ENCODE measurements at places on chromosomes 5 and 9.

GRCh38 chr5:16082053-16082452 is 97.5 kb downstream of the MARCHF11 start:
- DNase-seq: no peak

DNA sequence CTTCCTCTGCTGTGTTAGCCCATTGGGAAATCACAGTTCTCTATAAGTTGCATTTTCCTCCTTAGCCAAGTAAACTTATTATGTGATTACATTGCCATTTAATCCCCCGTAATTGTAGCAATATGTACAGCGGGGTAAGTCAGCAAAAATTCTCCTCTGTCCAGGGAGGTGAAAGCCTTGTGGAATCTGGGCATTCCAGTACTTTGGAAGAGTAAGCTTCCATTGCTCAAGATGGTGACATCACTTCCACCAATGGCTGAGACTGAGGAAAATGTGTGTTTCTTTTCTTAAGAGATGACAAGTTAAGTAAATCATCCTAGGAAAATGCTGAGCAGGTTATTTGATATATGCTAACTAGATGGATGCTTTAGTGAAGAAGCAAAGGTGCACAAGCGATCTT is 436.7 kb downstream of the CETN3 start:
- DNase-seq: peak; percentile 39

DNA sequence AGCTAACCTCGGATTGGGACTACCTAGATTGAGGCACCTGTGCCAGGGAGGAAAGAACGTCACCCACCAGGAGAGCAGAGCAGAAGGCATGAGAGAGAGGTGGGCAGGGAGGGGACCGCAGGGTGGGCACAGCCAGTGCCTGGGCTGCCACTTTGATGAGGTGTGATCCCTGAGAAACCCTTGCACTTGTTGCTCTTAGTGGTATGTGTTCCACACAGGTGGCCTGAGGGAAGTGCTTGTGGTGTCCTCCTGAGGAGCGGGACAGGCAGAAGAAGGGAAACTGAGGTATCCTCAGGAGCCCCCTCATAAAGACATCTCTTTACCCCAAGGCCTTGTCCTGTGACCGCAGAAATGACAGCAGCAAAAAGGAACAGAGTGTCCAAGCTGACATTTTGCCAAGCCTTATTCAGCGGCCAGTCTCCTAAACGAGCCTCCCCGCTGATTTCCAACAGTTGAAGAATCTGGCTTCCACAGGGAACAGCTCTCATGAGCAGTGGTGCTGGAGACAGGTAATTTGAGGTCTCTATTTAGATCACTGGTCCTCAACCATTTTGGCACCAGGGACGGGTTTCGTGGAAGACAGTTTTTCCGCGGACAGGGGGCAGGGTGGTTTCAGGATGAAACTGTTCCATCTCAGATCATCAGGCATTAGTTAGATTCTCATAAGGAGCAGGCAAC is 82.4 kb downstream of the FOXD1 start:
- no peak for DNase-seq

GRCh38 chr5:176427971-176428370 is 11.6 kb upstream of the CLTB start:
- no peak for DNase-seq

DNA sequence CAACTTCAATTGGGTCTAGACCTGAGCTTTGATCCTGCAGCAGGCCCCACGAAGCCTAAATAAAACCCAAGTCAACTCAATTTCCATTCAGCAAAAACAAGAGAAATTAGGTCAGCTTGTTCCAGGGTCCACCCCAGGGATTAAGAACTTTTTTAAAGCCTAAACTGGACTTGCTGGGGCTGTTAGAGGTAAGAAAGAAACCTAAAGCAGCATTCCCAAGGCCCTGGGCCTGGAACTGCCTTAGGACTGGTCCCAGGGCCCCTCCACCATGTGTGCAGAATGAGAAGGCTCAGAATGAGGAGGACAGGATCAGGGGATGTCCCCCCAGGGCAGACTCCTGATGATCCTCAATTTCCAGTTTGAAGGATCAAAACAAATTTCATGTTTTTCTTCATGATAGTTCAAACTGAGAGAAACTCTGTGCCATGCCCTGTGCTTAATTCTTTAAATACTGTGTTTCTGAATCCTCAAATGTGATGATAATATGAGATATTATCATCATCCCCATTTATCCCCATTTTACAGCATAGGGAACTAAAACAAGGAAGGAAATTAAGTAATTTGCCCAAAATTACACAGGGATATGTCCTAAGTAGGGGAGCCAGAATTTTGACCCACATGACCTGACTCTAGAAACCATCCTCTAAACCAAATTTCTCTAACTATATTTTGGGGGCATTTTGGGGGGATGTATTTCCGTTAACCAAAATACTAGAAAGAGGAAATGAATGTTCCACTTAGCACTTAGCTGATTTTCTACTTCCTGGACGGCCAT is 64.5 kb downstream of the DENND1A start:
- DNase-seq: no peak

- DNase-seq: peak; percentile 13
Measured at GRCh38 chr5:39599721-39600431, 175.1 kb upstream of the DAB2 start.

DNA sequence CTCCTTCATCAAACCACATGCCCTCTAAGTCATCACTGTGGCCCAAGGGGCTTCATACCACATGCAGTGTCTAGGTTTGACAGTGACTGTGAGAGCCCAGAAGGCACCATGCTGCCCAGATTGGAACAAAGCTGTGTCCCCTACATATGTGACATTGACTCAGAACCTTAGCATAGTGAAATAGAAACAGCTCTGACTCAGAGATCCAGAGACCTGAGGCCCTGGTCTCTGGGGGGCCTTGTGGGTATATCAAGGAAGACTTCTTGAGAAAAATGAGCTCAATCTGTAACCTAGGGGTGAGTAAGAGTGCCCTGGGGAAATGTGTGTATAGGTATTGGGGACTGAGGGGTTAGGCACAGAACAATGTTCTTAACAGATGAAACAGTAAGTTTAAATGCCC is 7.1 kb upstream of the ENTREP1 start:
- no peak for DNase-seq

- no peak for DNase-seq
Measured at GRCh38 chr9:10112798-10113197, 500.0 kb downstream of the PTPRD start.

DNA sequence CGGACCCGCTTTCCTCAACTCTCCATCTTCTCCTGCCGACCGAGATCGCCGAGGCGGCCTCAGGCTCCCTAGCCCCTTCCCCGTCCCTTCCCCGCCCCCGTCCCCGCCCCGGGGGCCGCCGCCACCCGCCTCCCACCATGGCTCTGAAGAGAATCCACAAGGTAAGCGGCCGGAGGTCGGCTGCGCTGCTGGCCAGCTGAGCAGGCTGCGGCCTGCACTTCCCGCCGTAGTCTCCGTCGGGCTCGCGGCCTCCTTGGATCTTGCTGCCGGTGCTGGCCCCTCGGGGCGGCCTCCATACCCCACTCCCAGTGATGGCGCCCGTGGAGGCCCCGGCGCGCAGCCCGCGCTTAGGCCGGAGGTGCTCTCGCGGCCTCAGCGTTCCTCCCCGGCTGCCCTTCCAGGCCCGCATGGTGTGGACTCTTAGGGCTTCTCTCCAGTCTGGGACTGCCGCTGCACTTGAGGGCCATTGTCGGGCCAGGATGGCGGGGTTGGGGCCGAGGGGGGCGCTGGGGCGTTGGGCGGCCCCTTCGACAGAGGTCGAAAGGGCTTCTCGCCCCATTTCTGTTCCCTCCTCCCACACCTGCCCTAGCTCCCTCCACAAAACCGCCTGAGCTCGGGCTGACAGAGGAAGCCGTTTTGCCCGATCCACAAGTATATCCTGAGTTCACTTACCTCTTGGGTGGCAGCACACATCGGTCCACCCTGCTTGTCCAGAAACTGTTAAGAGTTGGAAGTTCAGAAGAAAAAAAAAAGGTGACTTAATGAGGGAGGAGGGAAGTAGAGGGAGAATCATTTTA is 714 bp downstream of the UBE2D2 start:
- DNase-seq: peak; percentile 45

DNA sequence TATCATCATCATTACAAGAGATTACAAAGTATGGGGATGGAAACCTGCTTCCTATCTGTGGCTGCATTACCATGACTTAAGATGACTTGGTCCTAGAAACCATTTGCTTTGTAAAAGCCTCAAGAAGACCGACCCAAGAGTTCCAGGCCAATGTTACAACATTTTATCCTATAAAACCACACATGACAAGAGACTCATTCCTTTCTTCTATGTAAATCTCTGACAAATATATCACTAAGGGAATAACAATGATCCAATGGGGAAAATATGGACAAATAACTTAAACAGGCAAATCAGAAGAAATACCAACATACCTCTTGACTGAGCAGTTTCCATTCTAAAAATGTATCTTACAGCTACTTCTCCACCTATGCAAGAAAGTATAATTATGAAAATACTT is 44.3 kb upstream of the VPS13A start:
- DNase-seq: no peak

- no peak for DNase-seq
Measured at GRCh38 chr9:21266733-21267484, 27.1 kb upstream of the IFNA14 start.

DNA sequence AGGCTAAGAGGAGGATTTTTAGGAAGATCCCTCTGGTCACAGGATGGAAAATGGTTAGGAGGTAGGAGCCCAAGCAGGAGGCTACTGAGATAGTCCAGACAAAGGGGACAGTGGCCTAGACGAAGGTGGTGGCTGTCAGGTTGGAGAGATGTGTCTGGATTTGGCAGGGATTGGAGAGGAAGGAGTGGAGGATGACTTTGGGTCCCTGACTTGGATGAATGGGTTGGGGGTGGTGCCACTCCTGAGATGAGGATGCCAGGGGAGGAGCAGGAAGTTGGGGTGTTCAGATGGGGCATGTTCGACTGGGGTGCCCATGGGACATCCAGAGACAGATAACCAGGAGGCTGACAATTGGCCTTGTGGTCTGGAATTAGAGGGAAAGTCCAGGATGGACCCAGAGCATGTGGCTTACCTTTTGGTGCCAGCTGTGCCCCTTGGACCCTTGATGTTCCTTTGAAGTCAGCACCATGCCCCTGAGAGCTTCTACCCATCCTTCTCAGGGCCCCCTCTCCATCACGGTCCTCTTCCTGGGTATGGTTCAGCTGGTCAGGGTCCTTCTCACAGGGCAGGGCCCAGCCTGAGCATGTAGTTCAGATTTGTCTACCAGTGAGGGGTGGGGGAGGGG is 15.1 kb upstream of the IGFBPL1 start:
- DNase-seq: no peak

DNA sequence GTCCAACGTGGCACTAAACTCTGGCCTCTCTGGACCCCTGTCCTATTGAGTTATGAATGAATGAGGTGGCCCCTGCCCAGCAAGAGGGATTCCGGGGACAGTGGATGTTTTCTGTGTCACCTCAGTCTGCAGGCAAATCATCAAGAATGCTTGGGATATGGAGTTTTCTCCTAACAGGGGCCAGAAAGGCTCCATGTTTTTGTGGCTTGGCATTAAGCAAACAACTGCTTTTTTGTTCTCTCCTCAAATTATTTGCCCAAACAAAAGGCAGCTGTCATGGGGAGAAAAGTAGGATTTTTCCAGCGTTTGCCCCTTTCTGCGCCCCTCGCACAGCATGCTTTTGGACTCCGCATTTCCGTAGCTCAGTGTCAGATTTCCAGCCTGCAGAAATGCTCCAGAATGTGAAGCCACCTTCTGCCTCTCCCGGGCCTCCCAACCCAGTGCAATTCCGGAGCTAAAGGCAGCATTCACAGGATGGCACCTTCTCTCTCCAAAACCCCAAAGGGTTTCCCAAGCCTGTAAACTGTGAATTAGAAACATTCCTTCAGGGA is 553.3 kb downstream of the CCDC171 start:
- peak; percentile 87 for DNase-seq

GRCh38 chr5:59137846-59138245 is 555.0 kb downstream of the RAB3C start:
- DNase-seq: no peak

- DNase-seq: no peak
Measured at GRCh38 chr5:154274828-154275185, 84.3 kb downstream of the GALNT10 start.

- no peak for DNase-seq
Measured at GRCh38 chr5:66529182-66529581, 67.0 kb upstream of the MAST4 start.

DNA sequence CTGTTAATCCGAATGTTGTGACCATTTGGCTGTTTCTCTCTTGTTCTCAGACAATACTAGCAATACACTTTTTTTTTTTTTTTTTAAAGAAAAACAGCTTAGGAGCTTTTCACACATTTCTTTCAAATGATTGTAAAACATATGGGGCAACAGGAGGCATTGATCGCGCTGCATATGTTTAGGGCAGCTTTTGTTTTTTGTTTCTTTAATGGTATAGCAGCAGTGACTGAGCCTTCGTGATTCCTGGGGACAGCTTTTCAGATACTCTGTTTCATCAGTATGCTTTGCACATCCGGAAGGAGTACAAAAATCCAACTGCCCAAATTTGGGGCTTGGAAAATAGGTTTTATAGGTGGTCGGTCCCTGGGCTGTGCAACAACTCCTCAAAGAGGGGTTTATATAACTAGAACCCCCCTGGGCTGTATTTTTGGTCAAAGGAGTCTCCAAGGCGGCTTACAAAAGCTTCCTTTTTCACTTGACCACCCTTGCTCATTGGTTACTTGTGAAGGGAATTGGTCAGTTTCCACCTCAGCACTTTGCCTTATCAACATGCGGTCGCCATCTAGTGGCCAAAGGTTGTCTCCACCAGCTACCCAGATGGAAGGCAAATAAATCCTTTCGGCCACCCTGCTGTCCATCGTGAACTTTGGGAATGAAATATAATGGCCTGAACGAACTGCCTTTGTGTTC is 91.8 kb downstream of the PDE6A start:
- peak; percentile 83 for DNase-seq

DNA sequence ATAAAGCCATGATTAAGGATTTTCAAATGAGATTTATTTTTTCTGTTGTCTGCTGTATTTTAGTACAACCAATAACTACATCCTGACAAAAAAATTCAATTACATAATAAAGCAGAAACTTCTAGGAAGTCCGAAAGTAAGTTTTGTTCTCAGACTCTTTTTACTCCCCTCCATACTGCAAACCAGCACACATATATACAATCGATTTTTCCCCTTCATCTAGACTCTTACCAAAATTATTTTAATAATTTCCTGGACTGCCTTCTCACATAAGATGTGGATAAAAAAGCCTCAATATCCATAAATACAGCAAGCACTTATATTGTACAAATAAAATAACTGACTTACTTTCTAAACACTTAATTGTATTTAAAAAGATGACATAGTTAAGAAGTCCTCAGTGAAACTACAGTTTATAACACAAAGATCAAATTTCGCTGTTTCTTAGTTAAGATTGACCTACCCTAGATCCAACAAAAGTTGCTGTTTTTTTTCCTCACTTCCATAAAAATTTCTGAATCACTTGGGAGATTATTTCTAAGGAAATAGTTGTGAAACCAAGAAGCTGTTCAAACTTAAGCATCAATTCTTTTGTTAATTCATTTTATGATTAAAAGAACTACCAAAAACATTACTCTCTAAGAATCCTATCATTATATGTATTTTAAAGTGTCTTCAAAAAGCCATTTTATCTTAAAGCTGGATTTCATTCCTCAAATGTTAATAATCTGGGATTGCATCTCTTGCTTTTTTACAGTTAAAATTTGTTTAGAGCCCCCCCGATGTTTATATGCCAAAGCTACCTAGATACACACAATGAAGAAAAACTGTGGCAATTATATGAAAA is 74.7 kb upstream of the IFNE start:
- no peak for DNase-seq

GRCh38 chr5:56294354-56294753 is 61.2 kb upstream of the ANKRD55 start:
- no peak for DNase-seq

GRCh38 chr9:126169736-126170135 is 156.9 kb upstream of the MVB12B start:
- DNase-seq: no peak

- DNase-seq: no peak
Measured at GRCh38 chr9:95465115-95465514, 51.7 kb downstream of the PTCH1 start.

GRCh38 chr5:28234356-28234968 is 1196.1 kb upstream of the CDH9 start:
- no peak for DNase-seq

All from tongue (tissue), 3 donors.